ENCODE measurements at places on chromosomes 12 and 14. TPM values are rescaled to one million over a fixed set of nuclear protein-coding genes. Genes with fewer than 3 reads are reported as not detected.

DNA sequence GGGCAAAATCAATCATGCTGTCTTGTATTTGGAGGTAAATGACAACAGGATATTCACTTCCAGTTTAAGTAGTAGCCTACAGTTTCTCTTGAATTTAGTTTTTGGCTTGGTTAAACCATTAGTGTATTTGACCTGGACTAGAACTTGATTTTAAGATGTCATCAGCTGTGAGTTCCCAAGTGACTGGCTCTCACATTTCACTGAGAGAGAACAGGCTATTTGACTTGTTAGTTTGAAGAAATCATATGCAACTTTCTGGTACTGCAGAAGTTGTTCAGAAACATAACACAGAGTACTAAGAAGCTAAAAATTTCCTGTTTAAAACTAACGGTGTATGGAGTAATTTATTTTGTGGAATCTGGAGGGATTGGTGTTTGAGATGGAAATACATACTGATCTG, 22.3 kb downstream of the MNAT1 start:
- peak; percentile 28 for DNase-seq

DNA sequence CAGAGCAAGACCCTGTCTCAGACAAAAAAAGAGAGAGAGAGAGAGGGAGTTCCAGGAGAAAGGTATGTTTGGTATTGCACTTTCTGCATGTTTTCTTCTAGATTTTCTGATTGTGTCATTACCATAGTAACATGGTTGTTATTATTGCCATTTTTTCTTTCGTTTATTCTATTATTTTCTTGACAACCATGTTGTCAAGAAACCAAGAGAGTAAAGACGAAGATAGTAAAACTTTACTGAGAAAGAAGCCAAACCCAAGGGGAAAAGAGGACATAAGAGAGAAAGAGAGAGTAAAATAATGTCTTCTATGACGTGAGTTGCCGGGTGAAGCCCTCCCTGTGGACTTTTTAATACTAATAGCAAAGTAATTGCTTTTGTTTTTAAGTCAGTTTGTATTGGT, 1186.0 kb upstream of the SEL1L start:
- no peak for DNase-seq

GRCh38 chr12:124507188-124508109, 60.0 kb downstream of the NCOR2 start:
- DNase-seq = no peak

DNA sequence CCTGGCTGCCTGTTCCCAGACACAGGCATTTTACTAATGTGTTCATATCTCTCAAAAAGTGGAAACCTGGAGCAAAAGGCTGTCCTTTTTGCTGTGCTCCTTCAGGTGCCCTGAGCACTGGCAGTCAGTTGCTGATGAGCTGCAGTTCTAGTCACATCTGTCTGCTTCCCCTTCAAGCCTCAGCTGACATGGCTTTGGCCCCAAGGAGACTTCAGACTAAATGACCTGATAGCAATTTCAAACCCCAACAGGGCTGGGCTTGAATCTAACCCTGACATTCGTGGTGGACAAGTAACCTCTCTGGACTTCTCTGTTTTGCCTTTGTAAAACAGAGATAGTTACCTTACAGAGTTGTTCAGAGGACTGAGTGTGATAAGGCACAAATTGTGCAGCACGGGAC, 5.7 kb downstream of the SERPINA9 start:
- DNase-seq = no peak

- DNase-seq = no peak
Observed at GRCh38 chr14:75542588-75543091, 20.4 kb downstream of the BATF start.

GRCh38 chr12:120363274-120363855, 5.6 kb downstream of the MSI1 start:
- no peak for DNase-seq

DNA sequence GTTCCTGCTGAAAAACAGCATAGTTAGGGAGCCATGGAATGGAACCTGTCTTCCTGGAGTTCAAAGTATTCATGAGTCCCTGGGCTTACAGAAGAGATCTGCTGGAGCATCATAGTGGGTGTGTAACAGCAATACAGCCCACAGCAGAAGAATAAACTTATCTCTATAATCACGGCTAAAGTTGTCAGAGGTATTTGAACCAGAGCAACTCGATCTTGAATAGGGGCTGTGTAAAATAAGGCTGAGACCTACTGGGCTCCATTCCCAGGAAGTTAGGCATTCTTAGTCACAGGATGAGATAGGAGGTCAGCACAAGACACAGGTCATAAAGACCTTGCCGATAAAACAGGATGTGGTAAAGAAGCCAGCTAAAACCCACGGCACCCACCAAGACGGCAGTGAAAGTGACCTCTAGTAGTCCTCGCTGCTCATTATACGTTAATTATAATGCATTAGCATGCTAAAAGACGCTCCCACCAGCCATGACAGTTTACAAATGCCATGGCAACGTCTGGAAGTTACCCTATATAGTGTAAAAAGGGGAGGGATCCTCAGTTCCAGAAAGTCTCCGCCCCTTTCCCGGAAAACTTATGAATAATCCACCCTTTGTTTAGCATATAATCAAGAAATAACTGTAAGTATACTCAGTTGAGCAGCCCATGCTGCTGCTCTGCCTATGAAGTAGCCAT, 223.4 kb downstream of the PCNX1 start:
- DNase-seq = peak; percentile 81

- DNase-seq = peak; percentile 53
Observed at GRCh38 chr12:12975322-12976077, 23.5 kb upstream of the GPRC5D start.

DNA sequence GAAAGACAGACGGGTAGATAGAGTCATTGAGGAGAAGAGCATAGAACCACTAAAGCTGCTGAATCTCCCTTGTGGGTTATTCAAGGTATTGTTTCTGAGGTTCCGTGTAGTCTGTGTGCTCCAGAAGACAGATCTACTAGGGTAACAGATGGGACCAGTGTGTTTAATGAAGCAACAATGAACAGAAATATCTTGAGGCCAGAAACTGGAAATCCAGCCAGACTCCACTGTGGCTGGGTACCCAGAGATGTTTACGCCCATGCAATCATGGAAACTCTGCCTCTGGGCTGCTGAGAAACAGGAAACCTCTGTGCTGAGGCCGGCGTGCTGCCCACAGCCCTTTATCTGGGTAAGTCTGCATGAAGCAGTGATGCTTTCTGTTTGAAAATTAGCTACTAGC, 8.3 kb downstream of the PROX2 start:
- DNase-seq = no peak

GRCh38 chr14:104101651-104102281, 16.3 kb downstream of the ASPG start:
- no peak for DNase-seq

GRCh38 chr14:35355981-35356841, 48.3 kb downstream of the NFKBIA start:
- DNase-seq = peak; percentile 53

- peak; percentile 66 for DNase-seq
Observed at GRCh38 chr14:71591929-71592328, 340.3 kb upstream of the RGS6 start.

Gene OVCH1
- not detected for total RNA-seq

Gene GCH1
- total RNA-seq = 26.9 TPM

Gene DERA
- total RNA-seq = 49.4 TPM

Gene FITM1
- total RNA-seq = not detected

Gene VIPAS39
- total RNA-seq = 20.2 TPM

Gene CDH24
- 16.4 TPM for total RNA-seq

Gene CYP27B1
- 8.6 TPM for total RNA-seq
